Neural crest cell (in vitro differentiated cells): ENCODE measurements at places on chromosomes 1 and 21. TPM values are rescaled to one million over a fixed set of nuclear protein-coding genes. Genes with fewer than 3 reads are reported as not detected.

- H3K4me1 ChIP-seq: no peaks in the 10 kb centered on the region
- no peak for DNase-seq
- H3K4me3 ChIP-seq: no peak overlapping the region
Measured at GRCh38 chr1:5616366-5617178, 375.7 kb downstream of the NPHP4 start.

- peaks cover 28% of the 10 kb centered on the region for H3K4me1 ChIP-seq
- no peak overlapping the region for H3K4me3 ChIP-seq
- no peak for DNase-seq
- no peaks in the 10 kb centered on the region for H3K27me3 ChIP-seq
Measured at GRCh38 chr1:177862916-177863315, 106.9 kb downstream of the SEC16B start.

DNA sequence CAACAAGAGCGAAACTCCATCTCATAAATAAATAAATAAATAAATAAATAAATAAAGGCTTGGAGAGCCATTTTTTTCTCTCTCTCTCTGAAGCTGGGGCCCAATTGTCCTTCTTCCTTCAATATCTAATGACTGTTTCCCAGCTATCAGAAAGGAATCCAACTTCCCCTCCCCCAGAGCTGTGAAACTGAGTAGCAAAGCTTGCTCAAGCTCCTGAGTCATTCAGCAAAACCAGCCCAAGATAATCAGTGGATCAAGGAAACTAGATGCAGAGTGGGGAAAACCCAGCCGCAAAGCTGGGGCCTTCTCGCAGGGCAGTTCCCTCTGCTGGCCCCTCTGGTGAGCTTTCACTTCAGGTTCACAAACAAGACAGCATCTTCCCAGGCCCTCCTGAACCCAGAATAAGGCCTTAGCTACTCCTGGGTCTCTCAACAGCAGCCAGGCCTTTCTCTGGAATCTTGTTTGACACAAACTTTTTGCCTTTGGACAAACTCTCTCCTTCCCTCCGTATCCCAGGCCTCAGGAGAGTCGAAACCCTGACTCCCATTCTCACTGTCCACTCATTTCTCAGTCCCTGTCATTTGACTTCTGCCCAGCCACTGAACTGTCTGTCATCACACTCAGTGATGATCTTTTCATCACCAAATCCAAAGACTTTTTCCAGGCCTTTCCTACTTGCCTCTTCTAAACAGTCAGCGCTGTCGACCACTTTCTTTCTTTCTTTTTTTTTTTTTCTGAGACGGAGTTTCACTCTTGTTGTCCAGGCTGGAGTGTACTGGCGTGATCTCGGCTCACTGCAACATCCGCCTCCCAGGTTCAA is 18.0 kb upstream of the PTP4A2 start:
- H3K4me3 ChIP-seq: no peak overlapping the region
- H3K4me1 ChIP-seq: peaks cover 34% of the 10 kb centered on the region
- DNase-seq: no peak
- no peaks in the 10 kb centered on the region for H3K36me3 ChIP-seq
- peak overlapping the region; percentile 87 for H3K27ac ChIP-seq

DNA sequence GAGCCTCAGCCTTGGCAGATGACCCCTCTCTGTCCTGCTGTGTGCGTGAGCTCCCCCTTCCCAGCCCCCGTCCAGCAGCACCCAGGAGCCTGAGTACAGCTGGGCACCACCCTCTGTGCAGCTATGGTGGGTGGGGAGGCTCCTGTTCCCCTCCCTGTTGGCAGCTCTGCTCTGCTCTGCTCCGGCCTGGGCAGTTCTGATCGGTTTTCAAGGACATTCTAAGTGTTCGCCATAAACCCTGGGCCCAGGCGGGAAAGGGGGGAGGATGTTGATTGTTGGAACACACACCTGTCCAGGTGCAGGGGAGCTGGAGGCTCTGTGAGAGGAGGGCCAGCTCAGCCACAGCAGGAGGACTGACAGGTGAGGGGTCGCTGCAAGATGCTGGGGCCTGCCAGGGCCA is at the start of gene CLCNKB:
Gene CLCNKB, plus strand, starts transcription at position 262 of the 400 bp plus-strand sequence. CDS start 711 bp downstream, outside the sequence.
- H3K27ac ChIP-seq: no peak within 1 kb of the TSS
- no peaks in the 10 kb centered on the region for H3K36me3 ChIP-seq
- DNase-seq: no peak
- no peak within 1 kb of the TSS for H3K4me3 ChIP-seq
- peaks cover 4% of the 10 kb centered on the region for H3K27me3 ChIP-seq
- H3K4me1 ChIP-seq: peaks cover 6% of the 10 kb centered on the region

DNA sequence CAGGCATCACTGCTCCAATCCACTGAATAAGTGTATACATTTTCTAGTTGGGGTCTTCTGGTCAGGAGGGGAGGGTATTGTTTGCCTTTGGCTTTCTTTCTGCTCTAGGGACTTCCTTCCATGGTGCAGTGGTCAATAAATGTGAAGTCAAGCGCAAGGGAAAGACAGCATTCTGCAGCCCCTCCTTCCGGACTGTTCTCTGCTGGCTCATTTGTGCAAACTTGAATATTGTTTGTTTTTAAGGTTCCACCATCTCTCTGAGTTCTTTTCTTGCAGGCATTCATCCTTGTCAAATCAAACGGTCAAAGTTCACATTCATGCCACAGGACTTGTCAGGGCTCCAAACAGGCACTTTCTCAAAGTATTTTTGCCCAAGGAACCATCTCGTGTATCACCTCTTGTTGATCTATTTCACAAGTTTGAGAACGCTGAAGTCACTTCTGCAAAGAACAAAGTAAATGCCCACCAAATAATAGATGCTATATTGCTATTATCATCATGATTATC is 205.6 kb upstream of the KAZN start:
- peaks cover 33% of the 10 kb centered on the region for H3K4me1 ChIP-seq
- DNase-seq: no peak
- H3K27ac ChIP-seq: no peak overlapping the region
- peaks cover 12% of the 10 kb centered on the region for H3K36me3 ChIP-seq

GRCh38 chr1:147478521-147478920 is 62.8 kb upstream of the BCL9 start:
- no peaks in the 10 kb centered on the region for H3K36me3 ChIP-seq
- H3K27me3 ChIP-seq: peaks cover 2% of the 10 kb centered on the region
- no peak overlapping the region for H3K27ac ChIP-seq

- peaks cover 37% of the 10 kb centered on the region for H3K27me3 ChIP-seq
- no peak overlapping the region for H3K27ac ChIP-seq
- DNase-seq: no peak
- H3K4me1 ChIP-seq: peaks cover 41% of the 10 kb centered on the region
- H3K36me3 ChIP-seq: no peaks in the 10 kb centered on the region
- H3K4me3 ChIP-seq: peak overlapping the region; percentile 92
Measured at GRCh38 chr1:112708002-112708448, 1.1 kb upstream of the RHOC start.

DNA sequence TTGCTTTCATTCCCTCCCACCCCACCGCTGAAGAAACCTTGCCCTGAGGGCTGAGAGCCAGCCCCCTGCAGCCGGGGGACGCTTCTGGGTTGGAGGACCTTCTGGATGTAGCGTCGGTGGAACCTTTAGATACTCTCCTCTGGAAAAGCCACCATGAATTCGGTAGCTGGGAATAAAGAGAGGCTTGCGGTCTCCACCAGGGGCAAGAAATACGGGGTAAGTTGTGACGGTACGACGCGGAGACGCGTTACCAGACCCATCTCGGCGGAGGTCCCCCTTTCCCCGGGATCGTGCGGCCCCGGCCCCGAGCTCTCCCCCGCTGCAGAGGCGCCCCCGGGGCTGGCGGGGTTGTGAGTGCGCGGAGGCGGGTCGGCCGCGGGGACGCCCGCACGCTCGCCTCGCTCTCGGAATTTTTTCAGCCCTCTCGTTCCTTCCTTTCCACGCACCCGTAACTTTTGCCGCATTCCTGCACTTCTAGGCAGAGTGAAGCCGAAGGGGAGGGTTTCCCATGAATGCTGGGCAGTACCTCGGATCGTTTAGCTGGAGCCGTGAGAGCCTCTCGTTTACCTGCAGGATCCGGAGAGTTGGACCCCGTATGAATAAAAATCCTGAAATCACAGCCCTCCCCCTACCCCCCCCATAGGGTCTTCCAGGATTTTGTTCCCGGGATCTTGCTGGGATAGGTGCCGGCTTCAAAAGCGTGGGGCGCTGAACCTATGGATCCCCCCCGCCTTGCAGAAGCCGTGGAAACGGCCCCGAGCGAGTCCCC is 671 bp downstream of the KIF26B start:
- H3K4me3 ChIP-seq: peak overlapping the region; percentile 92
- DNase-seq: peak; percentile 30
- H3K4me1 ChIP-seq: peaks cover 37% of the 10 kb centered on the region
- no peak overlapping the region for H3K27ac ChIP-seq

DNA sequence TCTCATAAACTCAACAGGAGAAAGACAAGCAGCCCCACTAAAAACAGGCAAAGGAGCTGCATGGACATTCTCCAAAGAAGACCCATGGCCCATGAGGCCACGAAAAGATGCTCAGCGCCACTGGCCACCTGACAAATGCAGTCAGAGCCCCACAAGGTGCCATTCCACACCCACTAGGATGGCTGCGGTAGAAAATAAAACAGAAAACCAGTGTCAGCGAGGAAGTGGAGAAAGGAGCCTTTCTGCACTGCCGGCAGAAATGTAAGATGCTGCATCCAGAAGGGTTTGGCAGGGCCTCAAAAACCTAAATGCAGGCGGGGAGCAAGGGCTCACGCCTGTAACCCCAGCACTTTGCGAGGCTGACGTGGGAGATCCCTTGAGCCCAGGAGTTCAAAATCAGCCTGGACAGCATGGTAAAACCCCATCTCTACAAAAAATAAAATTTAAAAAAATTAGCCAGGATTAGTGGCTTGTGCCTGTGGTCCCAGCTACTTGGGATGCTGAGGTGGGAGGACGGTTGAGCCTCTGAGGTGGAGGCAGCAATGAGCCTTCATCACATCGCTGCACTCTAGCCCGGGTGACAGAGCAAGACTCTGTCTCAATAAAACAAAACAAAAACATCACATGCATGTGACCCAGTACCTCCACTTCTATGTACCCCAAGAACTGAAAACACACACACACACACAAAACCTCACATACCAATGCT is 4.2 kb downstream of the WNT9A start:
- peak overlapping the region; percentile 21 for H3K4me3 ChIP-seq
- peaks cover 4% of the 10 kb centered on the region for H3K4me1 ChIP-seq
- H3K36me3 ChIP-seq: no peaks in the 10 kb centered on the region
- H3K27ac ChIP-seq: no peak overlapping the region
- DNase-seq: no peak

GRCh38 chr1:46525253-46525983 is 26.0 kb downstream of the KNCN start:
- H3K27ac ChIP-seq: no peak overlapping the region
- no peak overlapping the region for H3K4me3 ChIP-seq
- no peak for DNase-seq

DNA sequence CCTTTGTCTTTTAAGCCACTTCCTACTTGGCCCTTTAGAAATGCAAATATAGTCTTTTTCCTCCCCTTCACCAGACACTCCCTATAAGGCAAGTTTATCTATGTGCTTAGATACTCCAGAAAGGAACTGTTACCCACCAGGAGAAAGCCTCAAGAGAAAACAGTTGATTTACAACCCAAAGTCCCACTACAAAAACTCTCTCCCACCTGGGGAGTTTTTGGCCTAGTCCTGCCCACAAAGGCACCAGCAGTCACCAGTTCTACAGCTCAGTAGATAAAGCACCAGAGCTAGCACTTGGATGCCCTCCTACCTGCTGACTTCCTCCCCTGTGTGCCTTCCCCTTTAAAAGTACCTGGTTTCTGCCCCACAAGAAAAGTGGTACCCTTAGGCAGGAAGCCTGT is 27.7 kb upstream of the HAO2 start:
- no peaks in the 10 kb centered on the region for H3K27me3 ChIP-seq
- no peak for DNase-seq
- no peak overlapping the region for H3K4me3 ChIP-seq

DNA sequence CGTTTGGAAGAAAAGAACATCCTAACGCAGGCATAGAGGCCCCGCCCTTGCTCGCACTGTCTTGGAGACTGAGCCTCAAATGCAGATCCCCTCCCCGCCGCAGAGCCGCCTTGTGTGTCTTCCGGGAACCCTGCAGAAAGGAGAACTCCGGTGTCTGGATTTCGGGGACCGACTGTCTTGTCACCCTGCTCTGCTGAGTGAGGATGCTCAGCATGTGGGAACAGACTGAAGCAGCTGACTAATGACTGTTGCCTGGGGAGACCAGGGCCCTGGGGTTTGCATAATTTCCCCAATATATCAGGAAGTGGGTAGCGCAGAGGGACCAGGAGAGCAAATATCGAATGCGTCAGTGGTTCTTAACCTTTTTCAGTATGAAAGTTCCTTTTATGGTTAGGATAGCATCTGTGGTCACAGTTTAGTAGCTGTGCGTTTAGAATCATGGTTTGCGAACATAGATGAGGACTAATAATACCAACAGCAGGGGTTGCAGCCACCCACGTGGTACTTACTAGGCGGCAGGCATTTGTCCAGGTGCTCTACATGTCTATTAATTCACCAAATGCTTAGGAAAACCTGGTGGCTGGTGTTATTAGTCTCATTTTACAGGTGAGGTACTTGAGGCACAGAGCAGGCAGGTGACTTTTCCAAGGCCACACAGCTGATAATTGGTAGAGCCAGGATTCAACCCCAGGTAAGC is 14.3 kb downstream of the GPR137B start:
- no peak overlapping the region for H3K27ac ChIP-seq
- H3K36me3 ChIP-seq: peaks cover 9% of the 10 kb centered on the region
- no peak overlapping the region for H3K4me3 ChIP-seq
- DNase-seq: no peak

GRCh38 chr1:86445919-86446318 is 21.9 kb downstream of the CLCA2 start:
- H3K4me1 ChIP-seq: peaks cover 17% of the 10 kb centered on the region
- H3K27ac ChIP-seq: no peak overlapping the region
- H3K36me3 ChIP-seq: no peaks in the 10 kb centered on the region
- H3K4me3 ChIP-seq: no peak overlapping the region
- H3K27me3 ChIP-seq: peaks cover 2% of the 10 kb centered on the region

GRCh38 chr1:82064691-82065090 is 264.0 kb downstream of the ADGRL2 start:
- no peak for DNase-seq
- no peaks in the 10 kb centered on the region for H3K4me1 ChIP-seq
- no peaks in the 10 kb centered on the region for H3K36me3 ChIP-seq
- H3K27me3 ChIP-seq: no peaks in the 10 kb centered on the region
- H3K4me3 ChIP-seq: no peak overlapping the region

- H3K4me1 ChIP-seq: peaks cover 31% of the 10 kb centered on the region
- H3K36me3 ChIP-seq: peaks cover 5% of the 10 kb centered on the region
- H3K27ac ChIP-seq: peak overlapping the region; percentile 92
Measured at GRCh38 chr1:46246548-46247435, 771 bp upstream of the RAD54L start.

SEMA4A gene
- 1.3 and 2.1 TPM in 2 replicates for total RNA-seq

TSPAN1 gene
- not detected in 2 replicates for total RNA-seq

CFHR4 gene
- total RNA-seq: not detected in 2 replicates

AADACL3 gene
- not detected in 2 replicates for total RNA-seq

NTRK1 gene
- total RNA-seq: 0.21 and 0.27 TPM in 2 replicates

MYOG gene
- not detected in 2 replicates for total RNA-seq

PPIAL4G gene
- 0.09 TPM in 1 of 2 replicates, not detected in the other for total RNA-seq

BRDT gene
- total RNA-seq: not detected in 2 replicates

GPR25 gene
- not detected in 2 replicates for total RNA-seq
